Lung (tissue), 17 donors: ENCODE measurements at places on chromosomes 1 and 21. TPM values are rescaled to one million over a fixed set of nuclear protein-coding genes. Genes with fewer than 3 reads are reported as not detected.

ANKRD35 gene
- 3.7 TPM for total RNA-seq

BTF3L4 gene
- total RNA-seq: 40.1 TPM

DNA sequence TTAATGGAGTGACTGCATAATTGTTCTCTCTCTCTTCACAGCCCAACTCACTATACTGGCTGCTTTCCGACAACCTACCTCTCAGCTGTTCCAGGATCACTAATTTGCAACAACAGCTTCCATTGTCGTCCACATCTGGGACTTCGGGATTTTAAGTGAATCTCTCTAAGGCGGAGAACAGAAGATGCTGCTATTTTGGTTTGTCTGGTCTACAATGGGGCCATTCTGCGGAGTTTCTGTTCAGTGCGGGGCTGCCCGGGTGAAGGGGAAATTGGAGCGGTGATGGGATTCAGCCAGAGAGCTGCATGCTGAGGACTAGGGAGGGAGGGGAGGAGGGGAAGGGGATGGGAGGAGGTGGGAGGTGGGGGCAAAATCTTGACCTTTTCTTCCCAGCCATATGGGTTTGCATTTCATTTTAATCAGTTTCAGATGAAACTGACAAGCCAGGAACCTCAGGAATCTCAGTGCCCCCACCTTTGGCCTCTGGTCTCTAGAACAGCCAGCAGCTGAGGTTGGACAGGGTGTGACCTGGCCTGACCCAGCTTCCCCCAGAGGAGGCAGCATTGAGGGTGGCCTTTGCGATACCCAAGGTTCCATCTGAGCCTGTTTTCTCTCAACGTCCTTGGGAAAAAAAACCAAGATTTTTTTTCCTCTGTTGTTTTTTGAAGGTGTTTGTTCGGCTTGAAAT, 6.9 kb upstream of the SRP9 start:
- no peak for DNase-seq

DNA sequence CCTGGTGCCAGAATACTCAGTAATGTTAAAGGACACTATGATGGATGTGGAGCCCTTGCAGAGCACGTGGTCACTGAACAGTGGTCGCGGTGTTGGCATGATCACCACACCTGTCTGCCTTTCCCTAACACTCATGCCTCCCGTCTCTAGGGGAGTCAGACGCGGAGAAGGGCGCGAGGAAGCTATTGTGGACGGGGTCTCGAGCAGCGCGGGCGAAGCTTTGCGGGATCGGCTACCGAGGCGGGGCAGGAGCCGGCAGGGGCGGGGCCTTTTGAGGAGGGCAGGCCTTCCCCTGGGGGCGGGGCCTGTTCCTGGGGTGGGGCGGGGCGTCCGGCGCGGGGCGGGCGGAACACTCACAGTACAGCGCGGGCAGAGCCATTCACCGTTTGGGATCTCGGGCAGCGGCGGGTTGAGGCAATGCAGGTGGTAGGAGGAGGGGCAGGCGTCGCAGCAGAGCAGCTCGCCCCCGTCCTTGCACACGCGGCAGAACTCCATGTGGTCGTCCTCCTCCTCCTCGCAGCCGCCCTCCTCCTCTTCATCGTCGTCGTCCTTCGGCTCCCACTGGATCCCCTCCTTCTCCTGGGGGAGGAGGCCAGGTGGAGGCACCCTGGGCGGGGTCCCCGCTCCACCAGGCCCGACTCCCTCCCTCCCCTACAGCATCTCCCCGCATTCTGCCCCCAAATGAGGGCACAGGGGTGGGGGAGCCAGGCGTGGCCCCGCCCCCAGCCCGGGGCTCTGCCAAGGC, 31.5 kb downstream of the CHD5 start:
- no peak for DNase-seq

DNA sequence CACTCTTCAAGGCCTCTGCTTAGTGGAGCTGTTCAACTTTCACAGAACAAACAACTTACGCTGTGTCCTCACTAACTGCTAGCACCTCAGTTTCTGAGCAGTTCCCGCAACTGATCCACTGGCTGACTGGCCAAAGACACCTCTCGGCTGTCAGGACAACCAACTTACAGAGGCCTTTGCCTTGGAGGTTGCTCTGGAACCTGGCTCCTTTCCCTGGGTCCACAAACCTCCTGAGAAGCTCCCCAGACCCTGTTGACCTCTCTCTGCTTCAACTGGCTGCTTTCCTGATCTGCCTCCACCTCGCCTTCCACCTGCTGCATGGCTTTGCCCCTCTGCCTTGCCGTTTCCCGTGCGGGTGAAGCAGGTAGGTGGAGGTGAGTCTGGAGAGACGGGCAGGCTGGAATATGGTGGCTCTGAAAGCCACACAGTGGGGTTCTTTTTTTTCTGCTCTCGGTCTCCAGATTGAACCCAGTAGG, 13.0 kb downstream of the BTBD19 start:
- DNase-seq: no peak

DNA sequence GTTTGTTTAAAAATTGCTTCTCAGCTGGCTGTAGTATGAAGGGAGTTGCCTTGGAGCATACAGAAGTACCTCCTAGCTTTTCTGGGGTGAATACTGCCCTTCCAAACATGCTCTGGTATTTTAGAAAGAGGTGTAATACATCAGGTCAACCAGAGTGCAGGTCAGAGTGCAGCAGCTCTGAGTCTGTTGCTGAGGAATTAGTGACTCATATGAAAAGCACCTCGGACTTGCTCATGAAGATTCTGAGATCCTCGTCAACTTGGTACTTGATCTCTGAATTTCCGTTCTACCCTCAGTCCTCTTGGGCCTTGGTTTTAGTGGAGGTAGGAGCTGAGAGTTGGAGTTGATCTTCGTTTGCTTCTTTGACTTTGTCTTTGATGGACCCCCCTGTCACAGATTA, 67.3 kb downstream of the NOS1AP start:
- DNase-seq: no peak

DNA sequence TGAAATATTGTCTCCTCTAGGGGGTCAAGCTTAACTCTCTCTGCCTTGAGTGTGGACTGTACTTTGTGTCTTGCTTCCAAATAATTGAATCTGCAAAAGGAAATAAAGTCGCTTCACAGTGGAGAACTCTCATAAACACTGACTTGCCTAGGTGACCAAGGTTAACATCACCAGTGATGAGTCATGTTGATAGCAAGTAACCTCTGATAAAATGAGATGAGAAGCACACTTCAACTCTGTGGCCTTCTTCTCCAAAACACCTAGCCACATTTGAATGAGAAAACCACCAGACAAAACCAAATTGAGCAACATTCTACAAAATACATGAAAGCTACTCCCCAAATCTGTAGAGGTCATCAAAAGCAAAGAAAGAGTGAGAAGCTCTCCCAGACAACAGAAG, 37.6 kb downstream of the PDE4B start:
- no peak for DNase-seq

GRCh38 chr1:217642455-217642854, 11.3 kb downstream of the SPATA17 start:
- DNase-seq: no peak
